ENCODE measurements at places on chromosomes 4 and X. TPM values are rescaled to one million over a fixed set of nuclear protein-coding genes. Genes with fewer than 3 reads are reported as not detected.

The MAOB gene
- total RNA-seq = 1.5 TPM

- DNase-seq = no peak
Observed at GRCh38 chr4:5186271-5187064, 135.2 kb downstream of the STK32B start.

The XAGE2 gene
- not detected for total RNA-seq

DNA sequence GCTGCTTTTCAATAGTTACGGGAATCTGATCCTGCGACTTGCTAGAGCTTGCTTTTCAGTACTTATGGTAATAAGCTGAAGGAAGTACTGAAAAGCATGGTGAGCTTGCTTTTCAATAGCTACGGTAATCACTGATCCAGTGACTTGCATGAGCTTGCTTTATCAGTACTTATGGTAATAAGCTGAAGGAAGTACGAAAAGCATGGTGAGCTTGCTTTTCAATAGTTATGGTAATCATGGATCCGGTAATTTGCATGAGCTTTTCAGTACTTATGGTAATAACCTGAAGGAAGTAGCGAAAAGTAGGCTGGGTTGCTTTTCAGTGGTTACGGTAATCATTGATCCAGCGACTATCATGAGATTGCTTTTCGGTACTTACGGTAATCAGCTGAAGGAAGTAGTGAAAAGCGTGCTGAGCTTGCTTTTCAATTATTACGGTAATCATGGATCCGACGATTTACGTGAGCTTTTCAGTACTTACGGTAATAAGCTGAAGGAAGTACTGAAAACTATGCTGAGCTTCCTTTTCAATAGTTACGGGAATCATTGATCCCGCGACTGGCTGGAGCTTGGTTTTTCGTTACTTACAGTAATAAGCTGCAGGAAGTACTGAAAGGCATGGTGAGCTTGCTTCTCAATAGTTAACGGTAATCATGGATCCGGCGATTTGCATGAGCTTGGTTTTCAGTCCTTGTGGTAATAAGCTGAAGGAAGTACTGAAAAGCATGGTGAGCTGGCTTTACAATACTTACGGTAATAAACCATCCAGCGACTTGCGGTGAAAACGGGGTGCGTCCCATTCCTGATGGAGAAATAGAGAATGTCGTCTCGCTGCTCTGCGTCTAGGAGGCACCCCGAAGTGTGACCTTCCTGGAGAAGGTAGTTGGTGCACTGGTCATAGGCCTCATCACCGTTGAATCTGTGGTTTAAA is 6.5 kb downstream of the CRLF2 start:
- peak; percentile 94 for DNase-seq

GRCh38 chr4:109910256-109910655 is 2.4 kb upstream of the EGF start:
- DNase-seq = no peak

- DNase-seq = no peak
Observed at GRCh38 chr4:76690011-76690905, 207.7 kb downstream of the SOWAHB start.

DNA sequence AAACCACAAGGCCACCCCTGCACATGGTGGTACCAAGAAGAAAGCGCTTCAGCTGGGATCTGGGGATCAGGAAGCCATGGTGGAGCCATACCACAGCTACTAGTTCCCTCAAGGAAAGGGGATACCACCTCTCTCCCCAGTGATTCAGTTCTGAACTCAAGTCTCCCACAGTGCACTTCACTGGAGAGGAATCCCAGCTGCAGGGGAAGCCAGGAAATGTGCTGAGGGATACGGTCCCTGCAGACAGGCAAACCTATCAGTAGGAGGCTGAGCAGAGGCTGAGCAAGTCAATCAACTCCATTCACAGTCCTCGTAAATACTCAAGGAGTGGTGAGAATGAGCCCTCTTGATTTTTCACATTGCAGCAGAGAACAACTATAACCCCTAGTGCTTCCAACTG is 11.0 kb downstream of the TMEM192 start:
- DNase-seq = no peak

The CXorf49B gene
- total RNA-seq = not detected

The ZNF718 gene
- total RNA-seq = 11.9 TPM

DNA sequence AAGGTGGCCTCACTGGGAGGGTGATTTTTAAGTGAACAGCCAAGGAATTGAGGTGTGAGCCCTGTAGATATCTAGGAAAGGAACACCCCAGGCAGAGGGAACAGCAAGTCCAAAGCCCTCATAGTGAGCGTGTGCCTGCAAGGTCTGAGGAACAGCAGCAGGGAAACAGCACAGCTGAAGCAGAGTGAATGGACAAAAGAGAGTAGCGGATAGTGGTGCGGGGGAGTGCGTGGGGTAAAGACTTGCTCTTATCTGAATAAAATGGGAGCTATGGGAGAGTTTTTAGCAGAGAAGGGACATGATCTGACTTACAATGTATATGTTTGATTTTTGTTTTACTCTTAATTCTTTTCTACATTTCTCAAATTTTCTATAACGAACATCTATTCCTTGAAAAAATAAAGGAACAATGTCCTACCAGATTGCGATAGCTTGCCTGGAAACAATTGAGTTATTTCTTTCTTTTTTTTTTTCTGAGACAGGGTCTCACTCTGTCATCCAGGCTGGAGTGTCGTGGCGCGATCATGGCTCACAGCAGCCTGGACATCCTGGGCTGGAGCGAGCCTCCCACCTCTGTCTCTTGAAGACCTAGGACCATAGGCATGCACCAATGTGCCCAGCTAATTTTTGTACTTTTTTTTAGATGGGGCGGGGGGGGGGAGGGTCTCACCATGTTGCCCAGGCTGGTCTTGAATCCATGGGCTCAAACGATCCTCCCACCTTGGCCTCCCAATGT is 19.5 kb upstream of the HADH start:
- no peak for DNase-seq

GRCh38 chr4:169148885-169149284 is 121.9 kb downstream of the SH3RF1 start:
- DNase-seq = no peak

DNA sequence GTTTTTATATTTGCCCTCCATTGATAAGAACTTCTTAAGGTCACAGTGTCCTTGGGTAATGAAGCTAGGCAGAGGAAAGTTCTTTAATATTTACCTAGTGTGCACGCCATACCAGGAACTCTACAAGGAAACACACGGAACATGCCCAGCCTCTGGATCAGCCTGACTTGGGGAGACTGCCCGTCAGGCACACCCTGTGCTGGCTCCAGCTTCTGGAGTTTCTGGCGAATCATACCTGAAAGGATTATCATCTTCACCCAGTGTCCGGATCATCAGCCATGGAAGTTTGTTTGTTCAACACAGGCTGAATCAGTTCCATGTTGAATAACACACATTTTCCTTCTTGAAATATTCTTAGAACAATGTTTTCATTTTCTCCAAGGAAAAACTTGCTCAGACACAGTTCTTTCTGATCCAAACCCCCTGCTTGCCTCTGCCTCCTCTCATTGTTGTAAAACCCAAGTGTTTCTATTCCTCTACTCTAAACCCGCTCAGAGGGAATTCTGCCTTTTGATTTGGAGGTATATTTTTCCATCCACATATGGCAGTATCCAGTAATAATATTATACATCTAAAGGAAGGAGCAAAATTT is 176.7 kb downstream of the SHROOM3 start:
- DNase-seq = no peak

DNA sequence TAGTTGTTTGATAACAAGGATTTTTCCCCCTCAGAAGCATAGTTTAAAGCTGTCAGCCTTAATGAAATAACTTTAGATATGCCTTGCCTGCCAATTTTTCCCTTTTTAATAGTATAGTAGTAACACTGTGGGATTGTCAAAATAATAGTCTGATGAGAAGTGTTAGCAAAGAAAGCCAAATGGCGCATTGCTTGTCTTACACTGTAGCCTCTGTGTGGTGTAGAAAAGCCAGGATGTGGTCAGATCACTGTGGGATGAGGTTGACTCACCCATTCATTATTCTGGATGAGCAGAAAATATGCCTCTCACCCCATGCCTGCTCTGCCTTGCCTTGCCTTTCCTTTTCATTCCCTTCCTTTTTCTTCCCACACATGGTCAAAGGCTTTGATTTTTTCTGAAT is 257.8 kb upstream of the NRK start:
- DNase-seq = no peak

DNA sequence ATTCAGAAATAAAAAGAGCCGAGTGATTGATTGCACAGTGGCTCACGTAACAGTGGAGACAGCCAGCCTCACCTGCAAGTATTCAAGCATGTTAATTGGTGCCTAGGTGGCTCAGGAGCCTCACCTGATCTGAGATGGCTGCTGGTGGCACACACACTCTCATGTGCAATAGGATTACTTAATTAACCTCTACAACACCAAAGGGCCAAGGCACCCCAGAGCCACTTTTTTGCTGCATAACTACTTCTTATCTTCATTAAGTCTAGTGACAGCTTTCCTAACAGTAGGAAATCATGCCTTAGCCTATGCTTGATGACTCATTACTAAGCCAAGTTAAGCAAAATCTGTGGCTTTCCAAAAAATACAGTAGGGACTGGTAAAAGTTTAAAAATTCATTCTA is 117.3 kb upstream of the NOCT start:
- DNase-seq = no peak

GRCh38 chr4:79915246-79915645 is 157.8 kb downstream of the ANTXR2 start:
- no peak for DNase-seq

DNA sequence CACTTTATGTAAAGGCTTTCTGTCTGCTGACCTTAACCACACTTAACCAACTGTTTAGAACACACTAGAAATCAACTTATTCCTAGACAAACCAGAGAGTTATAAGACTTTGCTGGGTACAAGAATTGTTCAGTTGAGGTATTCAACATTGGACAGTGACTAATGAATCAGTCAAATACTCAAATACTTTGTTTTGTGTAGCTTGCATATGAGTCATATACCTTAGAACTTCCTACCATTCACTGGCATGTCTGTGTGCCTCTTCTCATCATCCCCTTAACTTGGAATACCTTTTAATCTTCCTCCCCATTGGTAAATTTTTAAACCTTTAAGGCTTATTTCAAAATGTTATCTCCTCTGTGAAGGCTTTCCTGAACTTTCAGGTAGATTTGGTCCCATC is 708.8 kb upstream of the GRIA3 start:
- DNase-seq = no peak

DNA sequence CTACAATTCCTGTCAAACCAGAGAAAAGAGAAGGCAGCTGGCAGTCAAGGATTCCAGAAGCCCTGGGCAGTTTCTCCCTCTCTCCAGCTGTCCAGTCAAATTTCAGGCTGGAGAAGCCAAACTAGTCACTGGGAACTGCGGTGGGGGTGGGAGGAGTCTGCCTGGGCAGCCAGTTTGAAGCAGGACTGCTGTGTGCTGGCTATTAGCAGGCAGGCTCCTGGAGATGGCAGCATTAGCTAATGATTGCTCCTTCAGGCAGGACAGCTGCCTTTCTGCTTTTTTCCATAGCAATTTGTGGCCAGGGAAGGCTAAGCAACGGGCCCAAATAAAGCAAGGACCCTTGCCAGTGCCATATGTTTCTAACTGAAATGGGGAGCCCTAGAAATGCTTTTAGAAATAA is 44.7 kb upstream of the FGF13 start:
- DNase-seq = peak; percentile 73

GRCh38 chr4:152045807-152046571 is 285.2 kb upstream of the GATB start:
- DNase-seq = peak; percentile 94

- no peak for DNase-seq
Observed at GRCh38 chr4:138706201-138706600, 309.4 kb upstream of the NOCT start.

GRCh38 chr4:46258431-46258830 is 131.5 kb downstream of the GABRA2 start:
- DNase-seq = no peak

The SORBS2 gene
- total RNA-seq = 15.7 TPM

DNA sequence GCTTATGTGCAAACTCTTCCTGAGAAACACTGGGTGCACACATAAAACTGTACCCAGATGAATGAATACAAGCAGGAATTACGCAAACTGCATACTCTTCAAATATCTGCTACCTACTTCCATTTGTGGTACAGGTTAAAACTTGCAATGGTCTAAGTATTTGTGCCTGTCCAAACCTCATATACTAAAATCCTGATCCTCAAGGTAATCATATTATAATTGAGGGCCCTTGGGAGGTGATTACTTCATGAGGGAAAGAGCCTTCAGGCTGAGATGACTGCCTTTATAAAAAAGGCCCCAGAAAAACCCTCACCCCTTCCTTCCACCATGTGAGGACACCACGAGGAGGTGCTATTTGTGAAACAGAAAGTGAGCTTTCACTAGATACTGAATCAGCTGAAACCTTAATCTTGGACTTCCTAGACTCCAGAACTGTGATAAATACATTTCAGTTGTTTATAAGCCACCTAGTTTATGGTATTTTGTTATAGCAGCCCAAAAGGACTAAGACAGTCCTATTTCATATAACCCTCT is 1977.2 kb downstream of the PCDH7 start:
- DNase-seq = no peak

DNA sequence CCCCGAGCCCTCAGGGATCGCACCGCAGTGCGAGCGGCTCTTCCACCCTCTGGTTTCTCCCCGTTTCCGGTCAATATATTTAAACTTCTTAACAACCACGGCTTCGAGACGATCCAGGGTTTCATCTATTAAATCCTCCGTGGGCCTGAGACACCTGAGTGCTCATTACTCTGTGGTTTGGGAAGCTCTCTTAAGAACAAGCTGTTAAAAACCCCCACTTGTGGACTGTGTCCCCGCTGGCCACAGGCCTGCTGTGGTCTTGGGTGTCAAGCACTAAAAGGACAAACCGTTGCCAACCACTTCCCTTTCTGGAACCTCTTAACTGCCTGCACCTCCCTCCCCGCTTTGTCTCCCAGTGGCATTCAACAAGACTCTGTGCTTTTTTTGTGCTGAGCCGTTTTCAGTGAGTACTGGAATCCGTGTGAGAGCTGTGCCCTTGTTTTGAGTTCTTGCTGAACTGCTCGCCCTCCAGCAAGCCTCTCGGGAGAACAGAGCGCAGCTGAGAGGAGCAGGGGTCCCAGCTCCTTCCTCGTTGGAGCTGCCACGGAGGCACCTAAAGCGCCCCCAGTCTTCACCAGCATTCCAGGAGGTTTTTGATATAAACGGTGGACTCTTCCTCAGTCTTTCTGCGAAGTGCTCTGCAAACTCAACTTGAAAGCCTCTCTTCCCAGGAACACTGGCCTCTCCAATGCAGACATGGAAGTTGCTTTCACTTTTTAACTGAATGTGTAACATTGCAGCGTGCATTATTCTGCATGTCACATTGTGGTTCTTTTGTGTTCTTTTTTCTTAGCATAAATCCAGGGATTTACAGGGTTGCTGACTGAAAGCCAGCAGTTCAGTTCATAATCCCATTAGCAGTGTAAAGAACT is 691 bp upstream of the IGFBP7 start:
- DNase-seq = peak; percentile 81

GRCh38 chr4:108620933-108621905 is 843 bp downstream of the RPL34 start:
- no peak for DNase-seq

DNA sequence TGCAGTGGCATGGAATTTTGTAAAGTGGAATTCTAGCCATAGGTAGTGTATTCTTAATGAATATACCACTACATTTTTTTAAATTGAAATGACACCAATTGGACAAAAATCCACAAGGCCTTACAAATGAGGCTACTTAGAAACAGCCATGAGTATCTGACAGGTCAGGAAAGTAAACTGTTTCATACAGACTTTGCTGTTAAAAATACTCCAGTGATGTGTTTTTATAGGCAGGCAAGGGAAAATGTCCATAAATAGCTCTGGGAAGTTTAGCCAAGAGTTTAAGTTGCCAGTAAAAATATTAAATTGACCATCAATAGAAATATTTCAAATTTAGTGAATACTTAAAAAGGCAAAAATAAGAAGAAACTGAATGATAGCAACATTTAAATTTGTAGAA is 41.8 kb upstream of the PDLIM5 start:
- DNase-seq = no peak

- DNase-seq = no peak
Observed at GRCh38 chr4:101018836-101019235, 328.5 kb downstream of the PPP3CA start.

The MRFAP1L1 gene
- total RNA-seq = 141 TPM

All from neural progenitor cell (in vitro differentiated cells).